ENCODE measurements at places on chromosomes 5 and 9.

- DNase-seq: no peak
Measured at GRCh38 chr5:87579678-87580077, 166.9 kb upstream of the CCNH start.

- peak; percentile 13 for DNase-seq
Measured at GRCh38 chr9:74496819-74497747, at the start of gene RORB. Gene RORB, plus strand, starts transcription at chr9:74497335. Its CDS starts 642 bp downstream, at chr9:74497977.

GRCh38 chr5:40831346-40832210, 3.4 kb downstream of the RPL37 start:
- peak; percentile 13 for DNase-seq

GRCh38 chr5:38341056-38341455, 82.7 kb downstream of the EGFLAM start:
- DNase-seq: no peak

- no peak for DNase-seq
Measured at GRCh38 chr9:76464706-76465105, 5.7 kb downstream of the GCNT1 start.

DNA sequence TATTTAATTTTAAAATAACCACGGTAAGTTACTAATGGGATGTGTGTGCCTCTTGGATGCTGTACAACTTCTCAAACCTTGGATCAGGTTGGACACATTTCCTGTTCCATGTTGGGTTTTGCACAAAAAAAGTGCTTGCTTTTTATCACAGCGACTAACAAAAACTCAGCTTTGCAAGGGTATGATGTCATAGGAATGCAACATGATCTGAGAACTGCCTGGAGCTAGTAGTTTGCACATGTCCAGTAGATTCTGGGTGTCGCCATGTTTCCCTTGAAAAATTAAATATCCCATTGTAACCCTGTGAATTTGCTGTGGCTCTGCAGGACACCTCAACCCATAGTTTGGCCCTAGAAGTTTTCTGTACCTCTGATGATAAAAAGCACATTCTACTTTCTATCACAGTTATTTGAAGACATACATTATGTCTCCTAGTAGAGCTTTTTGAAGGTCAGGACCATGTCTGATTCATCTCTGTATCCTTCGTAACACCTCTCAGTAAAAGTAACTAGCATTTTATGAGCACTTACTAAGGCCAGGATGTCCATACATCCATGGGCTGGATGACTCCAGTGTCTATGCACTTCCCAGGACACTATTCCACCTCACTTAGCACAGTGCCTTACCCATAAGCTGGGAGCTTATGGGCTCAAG, 11.5 kb upstream of the FRMPD1 start:
- peak; percentile 3 for DNase-seq

DNA sequence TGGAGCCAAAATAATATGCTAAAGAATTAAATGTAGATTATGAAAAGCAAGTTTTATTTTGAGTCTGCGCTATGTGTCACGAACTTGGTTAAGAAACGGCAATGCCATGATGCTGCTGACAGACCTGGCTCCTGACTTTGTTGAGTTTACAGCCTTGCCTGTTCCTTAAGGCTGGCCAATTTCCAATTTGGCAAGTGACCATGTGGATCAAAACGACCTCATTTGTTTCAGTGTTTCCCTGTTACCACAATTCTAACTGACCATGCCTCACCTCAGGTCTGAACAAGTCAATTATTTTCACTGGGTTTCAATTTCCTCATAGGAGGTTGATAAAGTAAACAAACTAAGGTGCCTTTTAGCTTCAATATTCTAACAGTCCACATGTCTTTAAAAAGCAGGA, 461.4 kb downstream of the ZNF608 start:
- no peak for DNase-seq

DNA sequence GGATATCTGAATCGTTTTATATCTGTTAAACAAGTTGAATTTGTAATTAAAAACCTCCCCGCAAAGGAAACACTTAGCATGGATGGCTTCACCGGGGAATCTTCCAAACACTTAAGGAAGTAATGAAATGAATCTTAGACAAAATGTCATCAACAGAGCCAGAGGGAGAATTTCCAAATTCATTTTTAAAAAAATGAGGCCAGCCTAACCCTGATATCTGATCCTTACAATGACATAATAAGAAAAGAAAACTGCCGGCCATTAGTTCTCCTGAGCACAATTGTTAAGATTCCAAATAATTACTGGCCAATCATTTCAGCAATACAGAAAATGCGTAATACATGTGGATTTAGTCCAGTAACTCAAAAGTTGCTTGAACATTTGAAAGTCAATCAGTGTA, 6.1 kb upstream of the KIF12 start:
- no peak for DNase-seq

GRCh38 chr5:156120777-156121176, 206.2 kb upstream of the SGCD start:
- peak; percentile 13 for DNase-seq

DNA sequence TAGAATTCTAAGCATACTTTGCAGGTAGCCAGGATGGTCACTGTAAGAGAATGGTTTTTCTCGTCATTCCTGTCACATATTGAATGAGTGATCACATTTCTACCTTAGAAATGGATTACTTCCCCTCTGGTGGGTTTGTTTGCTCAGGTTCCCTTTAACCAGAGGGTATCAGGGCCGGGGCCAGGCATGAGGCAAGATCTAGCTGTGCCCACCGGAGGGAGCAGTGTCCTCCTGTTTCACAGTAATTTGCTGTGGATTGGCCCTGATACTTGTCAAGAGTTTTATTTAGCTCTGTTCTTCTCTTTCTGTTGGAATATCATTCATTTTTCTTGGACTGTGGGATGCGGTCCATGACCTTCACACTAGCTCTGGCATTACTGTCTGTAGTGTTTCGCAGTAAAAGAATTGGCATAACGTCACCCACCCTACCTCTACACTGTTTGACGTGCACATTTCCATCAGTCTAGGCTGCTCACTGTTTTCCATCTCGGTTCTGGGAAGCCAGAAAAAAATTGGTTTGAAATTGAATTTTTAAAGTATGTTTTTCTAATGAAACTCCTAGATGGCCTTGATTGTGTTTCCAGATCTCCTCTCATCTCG, 42.4 kb upstream of the ZBED3 start:
- DNase-seq: peak; percentile 41

- no peak for DNase-seq
Measured at GRCh38 chr9:78707080-78707479, 410.2 kb downstream of the PSAT1 start.

DNA sequence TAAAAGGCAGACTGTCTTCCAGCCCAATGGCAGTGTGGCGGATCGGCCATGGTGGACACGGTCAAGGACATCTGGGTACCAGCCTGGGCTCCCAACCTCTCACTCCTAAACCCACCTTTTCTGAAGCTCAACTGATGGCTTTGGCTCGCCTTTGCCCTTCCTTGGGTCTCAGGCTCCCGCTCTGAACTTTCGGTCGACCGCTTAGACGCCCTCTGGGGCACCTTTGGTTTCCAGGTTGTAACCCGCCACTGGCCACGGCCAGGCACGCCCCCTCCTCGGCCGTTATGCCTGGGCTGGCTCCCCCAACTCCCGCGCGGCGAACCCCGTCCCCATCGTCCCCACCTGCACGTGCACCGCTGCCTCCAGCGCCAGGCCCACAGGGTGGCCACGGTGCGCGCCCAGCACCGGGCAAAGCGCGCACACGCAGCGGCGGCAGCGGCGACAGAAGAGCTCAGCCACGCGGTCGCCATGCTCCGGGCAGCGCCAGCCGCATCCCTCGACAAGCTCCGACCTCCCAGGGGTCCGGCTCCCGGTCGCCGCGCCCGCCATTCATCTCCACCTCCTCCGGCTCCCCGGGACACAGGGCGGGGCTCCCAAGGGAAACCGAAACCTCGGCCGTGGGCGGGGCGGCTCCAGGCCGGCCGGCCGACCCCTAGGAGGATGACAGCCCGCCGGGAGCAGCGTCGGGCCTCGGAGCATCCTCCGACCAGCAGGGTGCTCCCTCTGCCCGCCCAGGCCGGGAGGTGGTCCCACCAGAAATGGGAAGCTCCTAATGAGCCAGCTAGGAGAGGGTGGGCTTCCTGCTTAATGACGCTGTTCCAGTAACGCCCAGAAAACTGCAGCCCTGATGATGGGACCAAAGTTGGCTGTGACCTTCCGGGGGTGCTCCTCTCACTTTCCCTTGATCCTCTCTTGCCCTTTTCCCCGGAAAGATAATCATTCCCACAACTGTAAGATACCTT, at the start of gene TRIM14:
Gene TRIM14 (minus strand): TSS at position 583 of the 962 bp plus-strand sequence. CDS start 34 bp downstream, at position 549.
- peak; percentile 66 for DNase-seq

DNA sequence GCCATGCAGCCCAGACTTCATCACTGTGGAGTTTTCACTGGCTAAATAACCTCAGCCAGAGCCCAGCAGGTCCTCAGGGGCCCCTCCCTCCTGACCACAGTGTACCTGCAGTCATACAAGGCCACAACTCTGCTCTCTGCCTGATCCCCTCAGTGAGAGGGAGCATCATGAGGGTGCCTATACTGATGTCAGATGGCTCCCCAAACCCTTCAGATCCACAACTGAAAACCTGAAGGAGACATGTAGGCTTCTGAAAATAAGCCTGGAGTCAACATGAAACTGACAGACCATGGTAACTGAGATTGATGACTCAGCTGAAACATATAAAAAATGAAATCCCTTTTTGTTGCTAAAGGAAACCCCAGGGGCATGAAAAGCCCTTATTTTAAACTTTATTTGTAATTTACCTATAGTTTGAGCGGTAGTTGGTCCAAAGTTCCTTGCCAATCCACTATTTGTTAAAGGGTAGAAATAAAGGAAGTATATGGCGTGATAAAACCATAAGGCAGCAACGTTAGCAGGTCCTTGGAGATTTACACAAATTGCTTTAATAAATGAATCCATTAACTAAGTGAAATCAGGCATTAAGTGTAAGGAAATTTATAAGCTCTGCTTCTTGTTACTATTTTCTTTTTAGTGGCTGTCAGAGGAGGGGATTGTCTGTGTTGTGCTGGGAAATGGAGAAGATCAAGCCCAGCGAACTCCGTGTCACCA, 68.3 kb downstream of the FGF1 start:
- no peak for DNase-seq

DNA sequence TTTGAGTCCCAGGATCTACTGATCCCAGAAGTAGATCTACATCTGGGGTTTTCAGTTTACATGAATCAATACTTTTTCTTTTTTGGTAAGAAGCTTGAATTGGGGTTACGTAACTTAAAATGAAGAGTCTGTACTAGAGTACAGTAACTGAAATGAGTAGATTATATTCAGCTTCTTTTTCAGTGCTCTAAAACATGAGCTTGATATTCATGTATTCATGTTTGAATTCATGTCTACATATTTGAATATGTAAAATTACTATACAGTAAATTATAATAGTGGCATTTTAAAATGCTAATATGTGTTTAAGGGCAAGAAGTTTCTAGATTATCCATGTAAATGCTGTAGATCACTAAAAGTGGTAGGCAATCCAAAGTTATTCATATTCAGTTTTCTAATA, 14.8 kb downstream of the POU5F2 start:
- DNase-seq: no peak

DNA sequence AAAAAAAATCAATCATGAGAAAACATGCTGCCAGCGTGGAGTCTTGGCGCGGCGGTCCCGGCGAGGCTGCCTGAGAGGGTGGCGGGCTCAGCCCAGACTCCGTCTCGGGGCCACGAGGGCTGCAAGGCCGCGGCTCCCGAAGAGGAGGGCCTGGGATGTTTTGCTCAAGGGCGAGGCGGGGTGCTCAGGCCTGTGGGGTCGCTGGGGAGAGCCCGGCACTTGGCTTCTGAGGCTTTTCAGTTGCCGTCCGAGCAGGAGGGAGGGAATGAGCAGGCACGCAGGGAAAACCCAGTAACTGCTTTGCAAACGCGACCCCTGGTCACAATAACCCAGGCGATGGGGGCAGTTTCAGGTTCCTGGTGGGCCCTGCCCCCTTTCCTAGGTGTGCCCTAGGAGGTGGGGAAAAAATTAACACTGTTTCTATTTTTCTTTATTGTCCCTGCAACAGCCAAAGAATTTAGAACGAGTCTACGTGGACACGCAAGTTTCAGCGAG, 3.2 kb upstream of the IRX2 start:
- DNase-seq: no peak

GRCh38 chr9:88572684-88573083, 37.7 kb downstream of the NXNL2 start:
- DNase-seq: no peak

DNA sequence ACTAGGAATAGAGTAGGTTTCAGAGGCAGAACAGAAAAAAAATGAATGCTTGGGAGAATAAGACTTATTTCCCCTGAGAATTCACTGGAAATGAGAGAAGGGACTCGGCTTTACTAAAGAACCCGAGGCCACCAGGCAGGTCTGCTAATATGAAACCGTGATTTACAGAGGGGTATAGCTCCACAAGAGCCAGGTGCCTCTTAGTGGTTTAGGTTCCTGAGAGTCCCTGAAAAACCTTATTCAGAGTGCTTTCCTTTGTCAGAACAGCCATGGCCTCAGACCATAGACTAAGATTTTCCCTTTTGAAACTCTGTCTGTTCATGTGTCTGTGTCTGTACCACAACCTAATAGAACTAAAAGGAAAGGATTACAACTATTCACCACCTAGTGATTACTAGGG, 35.9 kb upstream of the PUM3 start:
- no peak for DNase-seq

- peak; percentile 63 for DNase-seq
Measured at GRCh38 chr9:26310294-26310693, 582.3 kb downstream of the CAAP1 start.

DNA sequence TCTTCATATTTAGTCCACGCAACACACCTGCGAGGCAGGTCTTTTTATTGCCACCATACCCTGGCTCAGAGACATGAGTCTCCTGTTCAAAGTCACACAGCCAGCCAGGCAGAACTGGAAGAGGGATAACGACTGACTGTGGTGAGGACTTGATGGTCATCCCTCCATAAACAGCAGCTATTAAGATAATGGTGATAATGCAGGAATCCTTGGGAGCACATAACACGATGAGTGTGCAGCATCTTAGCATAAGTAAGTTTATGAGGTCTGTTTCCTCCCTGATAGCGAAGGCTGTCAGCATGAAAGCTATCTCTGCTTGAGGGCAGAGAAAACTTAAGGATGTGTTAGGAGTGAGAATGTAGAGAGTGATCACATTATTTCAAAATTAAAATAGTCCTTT, 30.9 kb downstream of the KCTD16 start:
- no peak for DNase-seq

- DNase-seq: no peak
Measured at GRCh38 chr5:93423300-93423699, 157.7 kb downstream of the NR2F1-AS1 start.

- DNase-seq: no peak
Measured at GRCh38 chr5:116013207-116013785, 19.0 kb upstream of the ARL14EPL start.

- no peak for DNase-seq
Measured at GRCh38 chr5:102832445-102832844, 77.3 kb downstream of the PAM start.

DNA sequence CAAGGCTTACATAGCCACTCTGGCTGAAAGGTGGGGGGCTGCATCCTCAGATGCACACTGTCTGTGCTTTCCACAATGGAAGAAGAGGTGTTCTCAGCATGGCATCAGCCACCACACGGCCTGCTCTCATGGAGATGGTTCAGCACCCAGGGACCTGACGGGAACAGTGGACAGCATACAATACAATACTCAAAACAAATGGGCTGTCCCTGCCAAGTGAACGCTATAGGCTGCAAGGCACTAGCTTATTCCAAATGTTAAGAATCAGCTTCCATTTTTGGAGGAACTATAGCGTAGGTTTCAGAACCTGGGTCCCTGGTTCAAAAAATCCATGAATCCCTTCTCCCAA, 77.2 kb downstream of the ZNF608 start:
- DNase-seq: no peak

Data from HCEC 1CT (cell line).